Activated CD4-positive, alpha-beta memory T cell treated with anti-CD3 and anti-CD28 coated beads for 36 hours (primary cell): ENCODE measurements at places on chromosomes 6 and 20. TPM values are rescaled to one million over a fixed set of nuclear protein-coding genes. Genes with fewer than 3 reads are reported as not detected.

ZNF322 gene
- total RNA-seq: 11.3 TPM

AVP gene
- not detected for total RNA-seq

LRRN4 gene
- not detected for total RNA-seq

TOX2 gene
- total RNA-seq: 2.5 TPM

DTD1 gene
- total RNA-seq: 55.4 TPM

DNA sequence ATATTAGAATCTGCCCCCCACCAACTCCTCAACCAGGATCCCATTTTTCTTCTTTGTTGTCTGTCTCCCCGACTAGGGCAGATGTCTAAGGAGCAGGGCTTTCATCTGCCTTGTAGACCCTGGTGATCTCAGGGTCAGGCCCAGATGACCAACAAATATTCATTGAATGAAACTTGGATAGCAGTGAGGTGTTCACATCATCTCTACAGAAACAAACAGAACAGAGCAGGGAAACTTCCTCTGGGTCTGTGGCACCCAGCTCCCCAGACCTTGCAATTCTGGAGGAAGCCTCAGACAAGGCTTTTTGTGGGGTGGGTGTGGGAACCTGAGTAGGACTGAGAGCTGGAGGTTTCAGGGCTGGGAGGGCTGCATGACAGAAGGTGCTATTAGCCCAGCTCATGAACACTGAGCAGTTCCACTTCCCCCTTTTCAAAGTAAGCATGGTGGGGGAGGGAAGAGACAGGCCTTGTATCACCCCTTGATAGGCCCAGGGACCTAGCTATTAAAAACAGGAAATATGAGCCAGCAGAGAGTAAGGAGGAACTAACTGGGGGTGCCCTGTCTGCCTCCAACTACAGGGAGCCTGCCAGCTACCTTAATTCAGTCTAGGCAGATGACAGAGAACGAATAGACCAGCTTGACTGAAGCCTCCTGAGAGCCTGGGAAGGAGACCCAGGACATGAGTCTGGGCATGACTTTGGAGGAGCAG, 37.3 kb upstream of the TOP1 start:
- peaks cover 26% of the 10 kb centered on the region for H3K4me1 ChIP-seq
- peak overlapping the region; percentile 24 for H3K27ac ChIP-seq
- no peaks in the 10 kb centered on the region for H3K27me3 ChIP-seq

DNA sequence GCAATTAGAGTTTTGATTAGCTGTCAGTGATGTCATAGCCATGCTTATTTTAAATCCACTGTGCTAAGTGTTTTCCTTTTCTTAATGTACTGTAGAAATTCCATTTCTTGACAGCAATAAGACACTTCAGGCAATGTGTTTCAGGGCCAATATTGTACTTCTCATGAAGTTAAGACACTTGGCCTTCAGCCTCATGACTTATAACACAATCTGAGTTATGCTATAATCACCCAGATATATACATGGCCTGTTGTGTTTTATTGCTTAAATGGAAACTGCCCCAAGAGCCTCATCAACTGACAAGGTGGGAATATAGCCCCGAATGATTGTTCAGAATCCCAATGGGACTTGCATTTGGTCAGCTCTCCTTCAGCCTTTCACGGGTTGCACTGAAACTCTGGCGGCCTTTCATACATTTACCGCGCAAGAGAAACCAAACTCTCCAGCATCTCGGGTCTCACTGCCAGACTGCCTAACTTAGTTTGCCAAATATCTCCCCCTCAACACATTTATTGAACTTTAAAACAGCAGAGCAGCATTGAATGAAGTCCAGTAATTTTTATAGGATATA, 44.2 kb upstream of the TBX18 start:
- no peaks in the 10 kb centered on the region for H3K27me3 ChIP-seq
- H3K36me3 ChIP-seq: no peaks in the 10 kb centered on the region
- DNase-seq: no peak
- H3K4me1 ChIP-seq: no peaks in the 10 kb centered on the region
- H3K4me3 ChIP-seq: no peak overlapping the region

DNA sequence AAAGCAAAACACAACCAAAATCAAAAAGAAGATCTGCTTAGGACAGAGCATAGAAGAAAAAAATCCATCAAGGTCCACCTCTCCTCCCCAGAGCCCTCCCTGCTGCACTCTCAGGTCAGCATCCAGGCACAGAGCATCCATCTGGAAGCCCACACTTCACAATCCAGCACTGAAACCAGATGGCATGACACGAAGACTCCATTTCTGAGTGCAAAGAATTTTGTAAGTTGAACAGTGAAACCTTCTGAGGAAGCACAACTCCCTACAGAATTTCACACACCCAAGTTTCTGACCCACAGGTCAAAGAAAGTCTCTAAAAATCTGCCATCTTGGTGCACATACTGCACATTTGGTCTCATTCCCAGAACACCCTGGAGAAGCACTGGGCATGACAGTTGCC, 128.8 kb upstream of the STXBP5 start:
- no peak for DNase-seq
- H3K36me3 ChIP-seq: no peaks in the 10 kb centered on the region
- H3K4me1 ChIP-seq: no peaks in the 10 kb centered on the region
- no peak overlapping the region for H3K4me3 ChIP-seq

GRCh38 chr6:4020822-4021132, 58.2 kb downstream of the FAM217A start:
- H3K4me3 ChIP-seq: peak overlapping the region; percentile 85
- H3K4me1 ChIP-seq: peaks cover 61% of the 10 kb centered on the region
- H3K27me3 ChIP-seq: no peaks in the 10 kb centered on the region
- peaks cover 21% of the 10 kb centered on the region for H3K36me3 ChIP-seq

DNA sequence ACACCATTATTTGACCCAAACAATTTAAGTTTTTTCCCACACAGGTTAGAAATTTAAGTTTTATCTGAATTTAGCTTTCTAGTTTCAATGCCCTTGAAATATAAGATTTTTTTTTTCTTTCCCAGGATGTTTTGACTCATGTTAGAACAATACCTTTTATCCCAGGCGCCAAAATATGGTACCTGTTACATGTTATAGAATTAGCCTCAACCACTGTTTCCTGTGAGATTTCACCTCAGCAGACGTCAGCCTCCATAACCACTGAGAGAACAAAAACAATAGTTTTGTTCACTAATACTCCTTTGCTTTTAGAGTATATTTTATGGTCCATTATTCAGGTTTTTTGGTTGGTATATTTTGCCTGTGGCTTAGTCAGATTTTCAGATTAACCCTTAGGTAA, 302.9 kb downstream of the CDKAL1 start:
- H3K27ac ChIP-seq: no peak overlapping the region
- no peak for DNase-seq
- peaks cover 8% of the 10 kb centered on the region for H3K36me3 ChIP-seq
- peaks cover 29% of the 10 kb centered on the region for H3K4me1 ChIP-seq
- no peaks in the 10 kb centered on the region for H3K27me3 ChIP-seq

- H3K4me1 ChIP-seq: peaks cover 12% of the 10 kb centered on the region
- no peaks in the 10 kb centered on the region for H3K36me3 ChIP-seq
- no peak overlapping the region for H3K4me3 ChIP-seq
- no peak for DNase-seq
- no peak overlapping the region for H3K27ac ChIP-seq
- H3K27me3 ChIP-seq: peaks cover 1% of the 10 kb centered on the region
Measured at GRCh38 chr6:104606361-104606760, 253.4 kb downstream of the HACE1 start.

GRCh38 chr6:113172531-113172966, 684.6 kb upstream of the MARCKS start:
- H3K4me3 ChIP-seq: no peak overlapping the region
- DNase-seq: no peak
- H3K27ac ChIP-seq: no peak overlapping the region
- H3K36me3 ChIP-seq: no peaks in the 10 kb centered on the region
- no peaks in the 10 kb centered on the region for H3K4me1 ChIP-seq

GRCh38 chr6:141265756-141266623, 866.7 kb upstream of the GJE1 start:
- H3K4me1 ChIP-seq: peaks cover 10% of the 10 kb centered on the region
- H3K27me3 ChIP-seq: no peaks in the 10 kb centered on the region
- DNase-seq: no peak
- H3K4me3 ChIP-seq: no peak overlapping the region
- H3K27ac ChIP-seq: no peak overlapping the region

GRCh38 chr6:5025911-5026819, 22.3 kb upstream of the RPP40 start:
- H3K27ac ChIP-seq: no peak overlapping the region
- peaks cover 3% of the 10 kb centered on the region for H3K27me3 ChIP-seq
- no peak for DNase-seq
- H3K36me3 ChIP-seq: peaks cover 5% of the 10 kb centered on the region
- H3K4me3 ChIP-seq: peak overlapping the region; percentile 12

GRCh38 chr6:137043710-137044365, 927 bp downstream of the IL20RA start:
- H3K27me3 ChIP-seq: peaks cover 60% of the 10 kb centered on the region
- H3K36me3 ChIP-seq: no peaks in the 10 kb centered on the region
- DNase-seq: peak; percentile 13
- peak overlapping the region; percentile 72 for H3K4me3 ChIP-seq

DNA sequence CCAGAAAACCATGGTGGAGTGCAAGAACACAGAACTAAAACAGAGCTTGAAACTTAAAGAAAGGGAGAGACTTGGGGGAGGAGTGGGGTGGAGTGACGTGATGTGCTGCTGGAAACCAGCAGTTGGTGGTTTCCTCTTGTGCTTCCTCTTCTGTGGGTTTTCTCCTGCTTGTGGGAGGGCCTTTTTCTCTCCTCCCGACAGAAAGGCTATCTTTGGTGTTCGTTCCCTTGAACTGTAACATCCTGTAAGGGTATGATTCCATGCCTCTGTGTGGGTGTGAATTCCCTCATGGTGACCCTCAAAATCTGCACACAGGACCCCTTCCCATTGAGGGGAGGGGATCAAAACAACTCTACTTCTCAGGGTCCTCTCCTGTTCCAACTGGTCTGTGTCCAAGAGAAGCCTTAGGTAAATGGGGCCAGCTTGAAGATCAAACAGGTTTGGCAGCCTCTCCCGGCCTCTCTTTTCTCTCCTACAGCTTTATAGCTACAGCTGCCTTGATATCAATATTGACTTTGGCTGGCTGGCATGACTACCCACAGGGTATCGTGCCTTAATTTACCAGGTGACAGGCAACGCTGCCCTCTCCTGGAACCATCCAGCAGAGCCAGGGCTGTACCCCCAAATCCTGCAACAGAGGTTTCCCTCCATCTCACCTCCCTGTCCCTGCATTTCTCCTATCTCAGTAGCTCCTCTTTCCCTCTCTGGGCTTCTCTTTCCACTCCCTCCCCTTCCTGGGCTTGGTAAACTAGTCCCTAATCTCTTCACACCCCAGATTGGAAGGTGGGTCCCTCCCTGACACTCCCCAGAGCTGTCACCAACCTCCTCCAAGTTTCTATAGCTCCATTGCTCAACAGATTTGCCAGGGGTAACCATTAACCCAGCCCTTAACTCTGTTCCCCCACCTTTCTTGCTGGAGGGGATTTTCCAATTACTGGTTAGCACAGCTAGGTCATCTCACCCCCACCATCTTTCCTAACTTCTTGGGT, 1.5 kb upstream of the MSH5 start:
- H3K27ac ChIP-seq: peak overlapping the region; percentile 88
- DNase-seq: peak; percentile 83
- H3K4me1 ChIP-seq: peaks cover 61% of the 10 kb centered on the region
- peaks cover 56% of the 10 kb centered on the region for H3K36me3 ChIP-seq

GRCh38 chr6:140846503-140847261, 1286.0 kb upstream of the GJE1 start:
- no peak overlapping the region for H3K4me3 ChIP-seq
- no peaks in the 10 kb centered on the region for H3K4me1 ChIP-seq
- DNase-seq: no peak

DNA sequence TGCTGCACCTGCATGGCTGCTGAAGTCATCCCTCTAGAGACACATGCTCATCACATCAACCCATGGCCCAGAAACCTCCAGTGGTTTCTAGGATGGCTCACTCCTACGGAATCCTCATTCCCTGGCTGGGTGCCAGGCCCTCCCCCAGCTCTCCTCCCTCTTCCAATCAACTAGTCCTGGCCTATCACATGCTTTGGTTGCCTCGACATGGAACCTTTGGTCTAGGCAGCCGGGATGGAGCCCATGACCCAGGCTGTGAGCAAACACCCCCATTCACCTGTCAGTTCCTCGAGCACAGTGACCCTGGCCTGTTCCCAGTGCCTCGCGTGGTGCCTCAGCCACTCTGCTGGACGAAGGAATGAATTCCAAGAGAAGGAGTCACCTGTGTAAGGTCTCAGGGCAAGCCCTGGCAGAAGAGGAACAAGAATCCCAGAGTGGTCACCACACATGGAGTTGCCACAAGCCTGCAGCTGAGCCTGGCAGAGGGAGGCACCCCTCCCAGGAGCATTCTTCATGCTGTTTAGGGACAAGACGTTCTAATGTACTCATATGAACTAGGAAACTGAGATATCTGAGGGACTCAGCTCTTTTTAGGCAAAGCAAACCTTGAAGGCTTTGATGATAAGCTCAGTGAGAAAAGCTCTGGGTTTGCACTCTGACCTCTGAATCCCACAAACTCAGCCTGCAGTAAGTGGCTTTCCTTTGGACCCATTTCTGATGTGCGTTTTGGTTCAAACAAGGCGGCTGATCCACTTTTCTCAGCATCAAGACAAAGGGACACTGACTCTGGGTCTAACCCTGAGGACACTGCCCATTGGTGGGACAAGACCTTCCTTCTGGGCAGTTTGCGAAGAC, 40.2 kb downstream of the PPP1R3G start:
- no peak overlapping the region for H3K27ac ChIP-seq
- no peak for DNase-seq
- H3K36me3 ChIP-seq: no peaks in the 10 kb centered on the region
- H3K4me3 ChIP-seq: no peak overlapping the region

DNA sequence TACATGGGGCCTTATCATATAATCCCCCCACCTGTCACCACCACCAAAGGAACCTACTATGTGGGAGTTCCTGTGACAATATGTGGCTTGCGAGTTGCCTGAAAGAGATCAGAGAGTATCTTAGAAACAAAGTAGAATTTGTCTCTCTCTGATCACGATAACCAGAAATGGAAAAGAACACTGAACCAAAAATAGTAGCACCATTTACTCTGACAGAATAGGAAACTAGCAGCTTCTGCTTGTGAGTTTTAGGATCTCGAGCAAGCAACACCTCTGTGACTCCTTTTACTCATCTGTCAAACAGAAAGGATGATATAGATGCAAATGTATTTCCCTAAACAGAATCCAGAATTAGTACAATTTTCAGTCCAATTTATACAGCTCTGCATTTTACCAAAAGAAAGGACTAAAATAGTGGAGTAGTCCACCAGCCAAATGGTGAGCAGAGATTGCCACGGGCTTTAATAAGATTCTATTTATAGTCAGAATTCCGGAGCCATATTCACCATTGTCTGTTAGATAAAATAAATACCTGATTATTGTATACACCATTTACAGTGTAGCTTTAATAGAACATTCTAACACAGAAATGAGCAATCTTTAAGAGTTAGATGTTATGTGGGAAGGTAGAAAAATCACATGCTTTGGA, 19.9 kb upstream of the STMND1 start:
- DNase-seq: no peak
- no peak overlapping the region for H3K27ac ChIP-seq
- no peaks in the 10 kb centered on the region for H3K36me3 ChIP-seq

DNA sequence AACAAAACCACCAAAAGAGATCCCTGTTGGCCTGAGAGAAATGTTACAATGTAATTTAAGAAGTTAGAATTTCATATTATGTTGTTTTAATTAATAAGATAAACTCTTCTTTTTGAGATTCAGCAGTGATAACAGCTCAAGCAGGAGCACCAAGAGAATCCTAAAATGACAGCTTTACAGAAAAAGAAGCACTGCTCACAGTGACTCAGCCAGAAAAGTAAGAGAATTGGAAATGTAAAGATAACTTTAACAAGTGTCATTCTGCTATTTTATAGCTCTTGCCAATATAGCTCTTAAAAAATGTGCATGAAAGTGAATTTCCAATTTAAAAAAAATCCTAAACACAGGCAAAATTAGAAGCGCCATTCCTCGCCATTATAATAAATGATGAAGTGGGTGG, 111.3 kb downstream of the UBE3D start:
- no peaks in the 10 kb centered on the region for H3K27me3 ChIP-seq
- no peak for DNase-seq
- no peaks in the 10 kb centered on the region for H3K4me1 ChIP-seq
- H3K4me3 ChIP-seq: no peak overlapping the region
- peaks cover 29% of the 10 kb centered on the region for H3K36me3 ChIP-seq
